ENCODE measurements at places on chromosomes 16 and 17.

DNA sequence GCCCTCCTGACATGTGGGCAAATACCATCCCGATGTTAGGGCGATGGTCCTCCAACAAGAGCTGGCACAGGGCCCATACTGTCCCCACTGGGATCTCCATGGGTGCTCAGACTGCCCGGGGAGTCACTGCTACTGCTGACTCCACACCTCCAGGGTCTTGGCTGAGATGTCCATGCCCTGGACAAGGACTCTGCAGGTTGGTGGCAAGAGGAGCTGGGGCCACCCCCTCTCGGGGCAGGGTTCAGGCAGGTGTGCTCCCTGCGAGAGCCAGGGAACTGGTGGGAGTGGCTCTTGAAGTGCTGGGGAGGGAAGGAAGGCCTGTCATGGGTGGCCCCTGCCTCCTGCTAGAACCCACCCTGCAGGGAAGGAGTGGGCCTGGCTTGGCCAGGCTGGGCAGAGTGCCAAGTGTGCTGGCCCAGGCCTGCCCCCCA is 6.4 kb downstream of the CASKIN2 start:
- DNase-seq, result no peak

GRCh38 chr16:7319514-7319913 is 13.1 kb upstream of the RBFOX1 start:
- no peak for DNase-seq

DNA sequence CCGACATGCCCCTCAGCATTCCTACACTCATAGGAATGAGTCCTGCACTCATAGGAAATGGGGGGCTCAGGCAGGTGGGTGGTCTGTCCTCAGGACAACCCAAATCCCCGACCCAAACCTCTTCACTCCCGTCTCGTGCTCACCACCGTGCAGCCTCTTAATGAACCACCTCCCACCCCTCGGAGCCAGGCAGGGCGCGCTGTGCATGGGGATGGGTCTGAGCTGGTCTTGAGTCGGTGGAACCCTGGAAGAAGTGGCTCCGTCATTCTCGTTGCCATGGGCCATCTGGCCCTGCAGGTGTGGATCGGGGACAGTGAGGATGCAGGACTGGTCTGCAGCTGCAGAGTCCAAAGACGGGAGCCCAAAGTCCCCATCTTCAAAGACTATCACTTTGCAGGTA is 6.4 kb upstream of the RAB40B start:
- no peak for DNase-seq

DNA sequence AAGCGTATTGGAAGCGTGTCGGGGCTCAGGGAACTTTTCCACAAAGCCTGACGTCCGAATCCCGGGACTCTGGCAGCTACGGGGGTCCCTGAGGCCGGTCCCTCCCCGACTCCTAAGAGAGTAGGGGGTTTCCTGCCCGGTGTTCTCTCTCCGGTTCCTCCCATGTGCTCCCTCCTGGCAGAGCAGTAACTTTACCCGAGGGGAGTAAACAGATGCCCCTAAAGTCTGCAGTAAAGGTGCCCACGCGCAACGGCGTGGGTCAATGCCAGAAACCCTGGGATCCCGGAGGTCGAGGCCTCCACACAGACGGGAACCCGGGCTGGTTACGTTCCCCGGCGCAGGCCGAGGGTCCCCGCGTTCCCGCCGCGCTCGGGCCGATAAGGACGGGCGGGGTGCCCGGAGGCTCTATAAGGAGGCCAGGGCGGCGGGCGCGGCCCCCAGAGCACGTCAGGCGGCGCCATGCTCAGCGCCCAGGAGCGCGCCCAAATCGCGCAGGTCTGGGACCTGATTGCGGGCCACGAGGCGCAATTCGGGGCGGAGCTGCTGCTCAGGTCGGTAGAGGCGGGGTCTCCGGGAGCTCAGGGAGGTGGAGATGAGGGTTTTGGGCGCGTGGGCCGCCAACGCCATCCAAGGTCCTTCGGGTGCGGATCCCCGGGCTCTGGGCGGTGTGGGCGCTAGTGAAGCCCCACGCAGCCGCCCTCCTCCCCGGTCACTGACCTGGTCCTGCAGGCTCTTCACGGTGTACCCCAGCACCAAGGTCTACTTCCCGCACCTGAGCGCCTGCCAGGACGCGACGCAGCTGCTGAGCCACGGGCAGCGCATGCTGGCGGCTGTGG is at the start of gene HBM:
Gene HBM, plus strand, starts transcription at position 440 of the 836 bp plus-strand sequence. Its CDS starts 20 bp downstream, at position 460.
- DNase-seq, result no peak

- DNase-seq, result peak; percentile 88
Measured at GRCh38 chr17:7280519-7281073, 922 bp upstream of the SLC2A4 start.

GRCh38 chr17:73639322-73639721 is 4.9 kb downstream of the SDK2 start:
- DNase-seq, result no peak

- peak; percentile 81 for DNase-seq
Measured at GRCh38 chr16:68064791-68065365, 20.3 kb upstream of the NFATC3 start.

- DNase-seq, result no peak
Measured at GRCh38 chr16:22324787-22325597, 27.8 kb downstream of the POLR3E start.

- DNase-seq, result peak; percentile 29
Measured at GRCh38 chr17:77140878-77141767, at the start of gene SEC14L1. TSS of gene SEC14L1 (plus strand) at chr17:77140969. CDS start at chr17:77143597, 2,628 bp downstream.

- DNase-seq, result no peak
Measured at GRCh38 chr16:16120044-16120381, 103.3 kb downstream of the ABCC6 start.

GRCh38 chr16:67000384-67001351 is 12.3 kb downstream of the CES4A start:
- DNase-seq, result peak; percentile 69

DNA sequence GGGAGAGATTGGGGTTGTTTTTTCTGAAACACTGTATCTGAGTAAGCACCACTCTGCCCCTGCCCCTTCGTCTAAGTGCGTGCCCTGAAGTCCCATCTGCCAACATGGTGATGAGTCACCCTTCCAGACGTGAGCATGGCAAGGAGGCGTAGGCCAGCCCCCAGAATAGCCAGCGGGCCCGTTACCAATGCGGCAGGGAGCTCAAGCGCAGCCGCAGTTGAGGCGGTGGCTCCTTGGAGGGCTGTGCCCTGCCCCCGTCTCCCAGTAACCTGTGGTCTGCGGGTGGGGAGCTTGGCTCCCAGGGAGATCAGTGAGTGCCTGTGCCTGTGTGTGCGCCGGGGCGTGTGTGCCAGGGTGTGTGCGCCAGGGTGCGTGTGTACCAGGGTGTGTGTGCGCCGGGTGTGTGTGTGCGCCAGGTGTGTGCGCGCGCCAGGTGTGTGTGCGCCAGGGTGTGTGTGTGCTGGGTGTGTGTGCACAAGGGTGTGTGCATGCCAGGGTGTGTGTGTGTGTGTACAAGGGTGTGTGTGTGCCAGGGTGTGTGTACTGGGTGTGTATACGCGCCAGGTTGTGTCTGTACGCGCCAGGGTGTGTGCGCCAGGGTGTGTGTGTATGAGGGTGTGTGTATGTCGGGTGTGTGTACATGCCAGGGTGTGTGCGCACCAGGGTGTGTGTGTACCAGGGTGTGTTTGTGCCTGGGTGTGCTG is 98.6 kb upstream of the CHMP6 start:
- DNase-seq, result no peak

DNA sequence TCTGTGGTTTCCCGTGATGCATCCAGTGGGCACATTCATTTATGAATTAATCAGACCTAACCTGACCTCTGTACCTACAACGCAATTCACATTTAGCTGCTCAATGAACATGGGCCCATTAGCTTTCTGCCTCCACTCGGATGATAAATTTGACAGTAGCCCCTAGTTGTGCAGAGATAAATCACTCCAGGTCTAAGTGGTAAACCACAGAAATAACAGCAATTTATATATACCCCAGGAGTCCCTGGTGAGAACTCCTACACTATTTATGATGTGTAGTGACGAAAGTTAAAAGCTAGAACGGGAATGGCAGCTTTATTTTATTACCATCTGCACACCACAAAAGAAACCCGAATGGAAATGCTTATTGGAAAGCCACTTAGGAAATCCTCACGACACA is 371.5 kb downstream of the HAPSTR1 start:
- no peak for DNase-seq

- no peak for DNase-seq
Measured at GRCh38 chr17:81165246-81166032, at the start of gene PVALEF. TSS of gene PVALEF (plus strand) at chr17:81165507. CDS start at chr17:81181227, 15,720 bp downstream.

DNA sequence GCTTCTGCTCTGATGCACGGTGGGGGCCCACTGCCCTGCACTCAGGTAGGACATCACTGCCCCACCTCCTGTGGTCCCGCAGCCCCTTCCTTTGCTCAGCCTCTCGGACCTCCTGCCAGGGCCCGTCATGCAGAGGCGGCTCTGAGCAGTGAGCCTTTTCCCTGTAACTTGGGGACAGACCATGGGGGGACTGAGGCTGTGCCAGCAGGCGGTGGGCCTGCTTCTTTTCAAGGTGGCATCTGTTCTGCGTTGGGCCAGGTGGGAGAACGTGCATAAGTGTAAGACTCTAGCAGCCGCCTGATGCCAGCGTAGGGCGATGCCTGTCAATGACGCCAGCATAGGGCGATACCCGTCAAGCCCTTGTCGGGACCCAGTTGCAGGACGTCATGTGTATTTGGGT is 40.3 kb upstream of the ZNF469 start:
- DNase-seq, result no peak

- DNase-seq, result no peak
Measured at GRCh38 chr16:12217341-12217740, 240.8 kb downstream of the SNX29 start.

DNA sequence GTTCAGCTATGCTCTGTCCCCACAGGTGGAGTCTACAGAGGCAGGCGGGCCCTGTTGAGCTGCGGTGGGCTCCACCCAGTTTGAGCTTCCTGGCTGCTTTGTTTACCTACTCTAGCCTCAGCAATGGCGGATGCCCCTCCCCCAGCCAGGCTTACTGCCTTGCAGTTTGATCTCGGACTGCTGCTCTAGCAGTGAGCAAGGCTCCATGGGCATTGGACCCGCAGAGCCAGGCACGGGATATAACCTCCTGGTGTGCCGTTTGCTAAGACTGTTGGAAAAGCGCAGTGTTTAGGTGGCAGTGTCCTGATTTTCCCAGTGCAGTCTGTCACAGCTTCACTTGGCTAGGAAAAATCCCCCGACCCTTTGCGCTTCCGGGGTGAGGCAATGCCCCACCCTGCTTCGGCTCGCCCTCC is 89.1 kb downstream of the BCAS3 start:
- no peak for DNase-seq

DNA sequence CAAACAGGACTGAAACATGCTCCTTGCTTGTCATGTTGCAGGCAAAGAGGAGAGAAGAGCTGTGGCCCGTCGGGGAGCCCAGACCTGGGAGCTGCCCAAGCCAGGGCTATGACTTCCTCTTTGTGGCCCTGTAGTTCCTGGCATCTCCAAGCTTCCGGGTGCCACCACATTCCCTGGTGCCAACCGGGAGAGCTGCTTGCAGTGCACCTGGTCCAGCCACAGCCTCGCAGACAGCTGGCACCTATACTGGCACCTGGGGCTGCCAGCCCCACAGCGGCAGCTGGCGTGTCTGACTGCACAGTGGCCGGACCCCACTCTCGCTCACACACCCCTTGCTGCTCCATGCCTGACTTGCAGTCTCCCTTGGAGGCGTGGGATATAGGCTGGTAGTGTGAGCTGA is 37.1 kb upstream of the FOXJ1 start:
- no peak for DNase-seq

GRCh38 chr17:40722241-40722640 is 18.7 kb upstream of the KRT24 start:
- DNase-seq, result no peak

DNA sequence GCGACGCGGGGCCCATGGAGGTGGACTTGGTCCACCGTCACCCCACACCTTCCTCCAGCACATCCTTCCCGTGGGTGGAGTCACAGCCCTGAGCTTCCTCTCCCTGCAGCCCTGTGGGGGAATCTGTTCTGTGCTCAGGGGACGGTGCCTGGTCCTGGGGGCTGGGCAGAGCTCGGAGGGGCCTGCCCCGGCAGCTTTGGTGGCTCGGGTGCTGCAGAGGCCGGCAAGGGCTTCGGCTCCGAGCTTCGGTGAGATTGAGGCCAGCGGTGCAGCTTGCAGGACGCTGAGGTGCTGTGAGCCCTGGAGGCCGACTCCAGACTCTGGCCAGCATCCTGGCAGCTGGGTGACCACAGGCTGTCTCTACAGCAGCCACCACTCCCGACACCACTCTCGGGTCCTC is 36.4 kb downstream of the METRNL start:
- no peak for DNase-seq

GRCh38 chr17:3512505-3513171 is 36.8 kb downstream of the ASPA start:
- DNase-seq, result no peak

DNA sequence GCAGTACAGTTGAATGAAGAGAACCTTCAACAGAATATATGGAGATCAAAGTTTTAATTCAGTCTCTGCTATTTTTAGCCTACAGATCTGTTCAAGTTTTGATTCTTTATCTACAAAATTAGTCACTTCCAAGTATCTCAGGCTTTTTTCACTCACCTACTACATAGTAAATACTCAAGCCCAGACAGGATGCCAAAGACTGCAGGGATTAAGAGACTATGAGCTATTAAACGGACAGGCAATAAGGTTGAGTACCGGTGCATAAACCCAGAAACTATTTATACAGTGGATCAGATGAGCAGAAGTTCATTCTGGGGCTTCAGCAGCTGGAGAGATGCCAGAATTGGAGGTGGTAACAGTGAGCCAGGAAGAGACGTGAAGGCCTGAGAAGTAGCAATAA is 18.7 kb upstream of the OR3A1 start:
- DNase-seq, result no peak

GRCh38 chr17:48067245-48067644 is 19.1 kb downstream of the NFE2L1 start:
- no peak for DNase-seq

- DNase-seq, result no peak
Measured at GRCh38 chr16:19098173-19098572, 15.6 kb upstream of the ITPRIPL2 start.

DNA sequence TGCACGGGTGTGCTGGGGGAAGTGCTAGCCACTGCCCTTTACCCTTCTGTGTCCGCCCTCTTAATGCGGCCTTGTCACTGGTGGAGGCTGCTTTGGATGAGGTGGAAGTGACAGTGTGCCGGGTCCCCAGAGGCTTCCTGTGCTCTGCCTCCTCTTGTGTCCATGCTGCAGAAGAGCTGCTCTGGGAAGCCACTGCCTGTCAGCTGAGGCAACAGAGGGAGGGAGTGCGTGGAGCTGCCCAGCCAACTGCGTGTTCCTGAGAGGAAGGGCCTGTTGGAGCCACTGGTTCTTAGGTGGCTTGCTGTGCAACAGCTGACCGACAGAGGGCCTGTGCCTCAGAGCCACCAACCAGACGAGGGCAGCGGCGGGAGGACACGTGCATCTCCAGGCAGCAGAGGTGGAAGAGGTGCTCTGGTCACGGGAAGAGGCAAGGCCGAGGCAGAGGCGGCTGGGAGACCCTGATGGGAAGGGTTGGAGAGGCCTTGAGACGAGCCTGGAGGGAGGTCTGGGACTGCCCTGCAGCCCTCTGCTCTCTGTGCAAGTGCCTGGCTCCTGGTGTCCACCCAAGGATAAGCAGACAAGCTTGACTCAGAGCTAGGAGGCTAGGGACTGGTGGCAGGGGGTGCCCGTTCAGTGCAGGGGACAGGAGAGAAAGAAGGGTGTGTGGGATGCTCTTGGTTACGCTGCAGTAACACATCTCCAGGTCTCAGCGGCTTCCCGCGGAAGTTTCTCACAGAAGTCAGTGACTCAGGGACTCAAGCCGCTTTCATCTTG is 25.4 kb downstream of the B9D1 start:
- DNase-seq, result no peak

All from CD4-positive, alpha-beta T cell treated with Interleukin-21 for 1 hour (primary cell).